ENCODE measurements at places on chromosomes 5 and 9.

DNA sequence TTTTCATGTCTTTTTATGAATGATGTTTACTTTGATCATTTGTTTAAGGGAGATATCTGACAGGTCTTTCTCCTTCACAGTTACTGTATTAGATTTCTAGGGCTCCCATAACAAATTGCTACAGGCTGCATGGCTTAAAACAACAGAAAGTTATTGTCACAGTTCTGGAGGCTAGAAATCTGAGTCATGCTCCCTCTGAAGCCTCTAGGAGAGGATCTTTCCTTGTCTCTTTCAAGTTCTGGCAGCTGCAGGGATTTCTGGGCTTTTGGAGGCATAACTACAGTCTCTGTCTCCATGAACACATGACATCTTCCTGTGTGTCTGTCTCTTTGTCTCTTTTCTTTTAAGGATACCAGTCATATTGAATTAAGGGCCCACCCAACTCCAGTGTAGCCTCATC is 557.3 kb upstream of the SEMA6A start:
- no peak for DNase-seq

DNA sequence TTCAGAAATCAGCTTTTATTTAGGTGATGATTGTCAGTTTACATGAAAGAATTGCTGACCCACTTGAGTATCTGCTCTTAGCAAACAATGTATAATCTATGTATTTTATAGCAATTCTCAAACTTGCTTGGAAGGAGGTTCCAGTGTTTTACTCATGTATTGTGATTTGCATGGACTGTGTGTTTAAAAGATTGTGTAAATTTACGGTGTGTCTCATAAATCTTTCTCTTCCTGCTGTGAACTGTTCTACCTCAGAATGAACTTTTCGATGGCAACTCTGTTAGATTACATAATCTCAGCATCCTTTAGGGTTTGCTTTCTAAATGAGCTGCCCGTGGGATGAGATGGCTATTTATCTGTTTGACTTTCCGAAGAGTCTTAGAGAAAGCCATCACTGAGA is 122.5 kb downstream of the MEF2C start:
- no peak for DNase-seq

GRCh38 chr5:173761178-173761513 is 127.0 kb upstream of the CPEB4 start:
- no peak for DNase-seq

DNA sequence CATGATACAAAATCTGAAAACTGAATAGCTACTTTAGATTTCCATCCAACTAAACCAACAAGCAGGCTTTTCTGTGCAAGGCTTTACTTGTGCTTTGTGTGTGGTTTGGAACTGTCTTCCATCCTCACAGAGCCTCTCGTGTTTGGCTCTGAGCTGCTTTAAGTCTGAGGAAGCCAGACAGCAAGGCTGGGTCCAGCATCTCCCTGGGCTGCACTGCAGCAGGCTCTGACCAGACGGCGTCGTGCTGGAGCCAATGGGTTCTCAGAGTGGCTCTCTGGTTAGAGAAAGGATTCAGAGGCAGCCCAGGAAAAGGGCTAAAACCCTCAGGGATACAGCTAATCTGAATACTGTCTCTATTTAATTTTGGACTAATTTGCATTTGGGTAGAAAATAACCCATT is 207.9 kb upstream of the EFNA5 start:
- DNase-seq = no peak

DNA sequence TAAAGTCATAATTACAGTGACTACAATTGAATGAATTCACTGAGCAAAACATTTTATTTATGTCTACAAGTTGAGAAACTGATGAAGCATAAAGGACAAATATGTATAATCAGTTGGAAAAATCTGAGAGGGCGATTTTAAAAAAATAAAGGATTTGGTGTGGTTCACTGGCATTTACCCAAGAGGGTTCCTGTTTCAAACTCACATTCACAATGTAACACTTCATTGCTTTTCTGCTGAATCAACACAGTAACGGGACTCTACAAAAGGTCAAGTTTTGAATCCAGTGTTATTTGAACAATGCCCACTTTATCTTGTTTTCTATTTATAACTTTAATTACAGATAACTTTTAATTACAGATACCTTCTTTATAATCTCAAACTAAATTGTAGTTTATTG is 138.6 kb downstream of the NUDT12 start:
- no peak for DNase-seq

DNA sequence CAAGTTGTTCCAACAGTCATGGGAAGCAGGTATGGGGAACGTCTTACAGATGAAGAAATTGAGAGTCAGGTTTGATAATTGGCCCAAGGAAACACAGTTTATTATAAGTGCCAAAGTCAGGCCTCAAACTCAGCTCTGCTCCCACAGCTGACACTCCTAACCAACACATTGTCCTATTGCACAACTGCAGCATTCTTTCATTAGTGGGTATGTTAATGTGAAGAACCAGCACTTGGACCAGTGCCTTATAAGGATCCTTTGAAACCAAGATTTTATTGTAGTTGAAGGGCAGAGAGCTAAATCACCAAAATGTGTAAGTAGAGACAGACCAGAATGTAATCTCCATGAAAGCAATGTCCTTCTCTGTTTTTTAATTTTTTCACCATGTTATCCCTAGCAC is 56.1 kb downstream of the GRIA1 start:
- DNase-seq = peak; percentile 44

- DNase-seq = peak; percentile 55
Measured at GRCh38 chr9:125183054-125183453, 6.5 kb downstream of the PPP6C start.

GRCh38 chr5:176497852-176498251 is 39.4 kb downstream of the RNF44 start:
- no peak for DNase-seq

DNA sequence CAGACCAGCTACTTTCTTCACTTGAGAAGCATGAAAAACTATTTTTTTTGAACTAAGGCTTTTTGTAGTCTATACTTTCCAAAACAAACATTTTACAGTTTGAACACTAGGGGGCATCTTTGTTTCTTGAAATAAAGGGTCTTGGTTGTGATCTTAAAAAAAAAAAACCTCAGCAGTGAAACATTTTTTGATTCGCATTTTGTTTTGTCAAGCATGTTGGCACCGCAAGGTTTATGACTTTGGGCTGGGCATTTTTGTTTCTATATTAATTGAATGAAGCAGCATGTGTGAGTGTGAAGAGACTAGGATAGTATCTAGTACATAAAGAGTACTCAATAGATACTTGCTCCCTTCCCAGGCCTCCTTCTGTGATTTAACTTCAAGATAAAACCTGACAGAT is 31.6 kb upstream of the ACOT12 start:
- DNase-seq = peak; percentile 66

DNA sequence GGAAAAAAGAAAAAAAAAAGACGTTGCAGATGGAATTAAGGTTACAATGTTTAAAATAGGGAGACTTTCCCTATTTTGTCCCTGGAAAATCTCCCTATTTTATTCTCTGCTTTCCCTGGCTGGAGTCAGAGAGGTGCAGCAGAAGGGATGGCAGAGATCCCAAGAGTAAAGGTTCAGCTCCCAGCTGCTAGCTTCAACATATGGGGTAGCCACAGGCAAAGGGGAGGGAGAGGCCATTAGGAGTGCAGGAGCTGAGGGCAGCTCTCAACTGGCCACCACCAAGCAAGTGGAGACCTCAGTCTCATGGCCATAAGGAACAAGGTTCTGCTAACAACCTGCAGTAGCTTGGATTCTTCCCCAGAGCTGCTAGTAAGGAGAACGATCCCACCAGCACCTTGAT is 367.0 kb upstream of the DAP start:
- DNase-seq = no peak

- DNase-seq = no peak
Measured at GRCh38 chr9:124121725-124122124, 110.2 kb downstream of the LHX2 start.

DNA sequence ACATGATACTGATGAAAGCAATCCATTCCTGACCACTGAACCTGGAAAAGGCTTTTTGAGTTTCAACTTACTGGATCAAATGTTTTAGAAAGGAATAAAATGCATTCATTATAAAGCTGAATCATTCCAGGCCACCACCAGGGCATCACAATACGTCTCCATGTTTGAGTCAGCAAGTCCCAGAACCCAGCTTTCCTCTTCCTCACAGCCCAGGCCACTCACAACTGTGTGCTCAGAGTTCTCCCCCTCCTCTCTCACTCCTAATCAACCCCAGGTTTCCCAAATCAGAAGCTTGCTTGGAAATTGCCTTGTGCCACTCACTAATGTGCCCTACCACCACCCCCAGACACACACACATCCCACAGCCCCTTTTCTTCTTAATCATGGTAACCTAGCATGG is 91.7 kb downstream of the GNA14 start:
- DNase-seq = no peak

- peak; percentile 36 for DNase-seq
Measured at GRCh38 chr9:2180704-2181103, 165.6 kb downstream of the SMARCA2 start.

DNA sequence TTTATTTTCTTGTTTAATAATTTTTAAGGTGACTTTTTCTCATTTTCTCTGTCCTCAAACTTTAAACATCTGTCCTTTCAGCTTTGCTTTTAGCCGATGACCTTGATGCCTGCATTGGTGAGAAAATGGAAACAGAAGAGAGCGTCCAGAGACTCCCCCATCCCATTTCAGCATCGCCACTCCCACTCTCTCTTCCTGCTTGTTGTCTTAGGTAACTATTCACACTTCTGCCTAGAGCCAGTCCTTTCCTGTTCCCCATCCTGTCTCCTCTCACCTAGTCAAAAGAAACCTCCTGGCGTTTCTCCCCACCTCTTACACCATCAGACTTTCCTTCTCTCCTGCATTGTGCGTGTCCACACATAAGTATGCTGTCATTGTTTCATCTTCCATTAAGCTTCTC is 124.6 kb downstream of the MAST4 start:
- DNase-seq = no peak

DNA sequence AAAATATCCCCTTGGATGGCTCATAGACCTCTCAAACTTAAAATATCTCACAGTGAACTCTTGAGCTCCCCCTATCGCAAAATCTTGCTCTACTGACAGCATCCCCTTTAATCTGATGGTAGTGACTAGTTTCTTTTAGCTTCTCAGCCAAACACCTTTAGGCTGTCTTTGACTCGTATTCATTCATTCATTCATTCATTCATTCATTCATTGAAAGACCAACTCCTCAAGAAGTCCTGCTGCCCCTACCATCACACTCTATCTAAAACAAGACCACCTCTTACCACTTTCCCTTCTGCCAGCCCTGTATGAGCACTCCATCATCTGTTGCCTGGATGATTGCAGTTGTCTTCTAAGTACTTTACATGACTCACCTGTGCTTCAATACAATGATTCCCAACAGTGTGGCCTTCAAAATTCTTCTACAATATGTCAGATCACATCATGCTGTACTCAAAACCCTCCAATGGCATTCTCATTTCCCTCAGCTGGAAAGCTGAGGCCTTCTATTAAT is 46.8 kb downstream of the ITGA2 start:
- DNase-seq = peak; percentile 35

DNA sequence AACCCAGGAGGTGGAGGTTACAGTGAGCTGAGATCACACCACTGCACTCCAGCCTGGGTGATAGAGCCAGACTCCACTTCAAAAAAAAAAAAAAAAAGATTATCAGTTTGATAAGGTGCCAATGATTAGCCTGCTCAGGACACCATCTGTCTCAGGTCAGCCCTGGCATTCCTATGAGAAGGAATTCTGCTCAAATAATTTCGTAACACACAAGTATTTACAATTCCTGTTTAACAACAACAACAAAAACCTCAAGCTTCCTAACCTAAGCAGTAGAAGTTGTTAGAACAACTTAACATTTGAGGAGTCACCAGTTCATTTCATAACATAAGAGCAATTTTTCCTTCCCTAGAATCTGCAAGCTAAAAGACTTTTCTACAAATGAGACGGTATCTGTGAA is 85.0 kb downstream of the LHFPL2 start:
- no peak for DNase-seq

- no peak for DNase-seq
Measured at GRCh38 chr9:70065572-70065971, 21.9 kb downstream of the MAMDC2 start.

DNA sequence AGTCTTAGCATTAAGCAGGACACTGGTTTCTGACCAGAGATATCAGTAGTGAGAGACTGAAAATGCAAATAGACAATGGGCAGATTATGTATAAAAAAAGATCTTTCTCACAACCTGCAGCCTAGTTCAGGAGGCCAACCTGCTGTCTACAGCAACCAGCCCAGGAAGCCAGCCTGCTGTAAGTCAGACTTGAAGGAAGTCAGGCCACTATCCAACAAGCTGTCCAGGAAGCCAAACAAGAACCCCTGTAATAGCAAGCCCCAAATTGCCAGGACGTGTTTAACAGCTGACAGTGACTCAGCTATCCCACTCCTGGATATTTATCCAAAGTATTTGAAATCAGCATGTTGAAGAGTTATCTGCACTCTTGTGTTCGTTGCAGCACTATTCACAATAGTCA is 121.8 kb upstream of the SPIN1 start:
- no peak for DNase-seq

GRCh38 chr5:87394411-87395165 is 18.1 kb downstream of the CCNH start:
- DNase-seq = peak; percentile 85

- no peak for DNase-seq
Measured at GRCh38 chr5:36334315-36334714, 32.6 kb upstream of the RANBP3L start.

DNA sequence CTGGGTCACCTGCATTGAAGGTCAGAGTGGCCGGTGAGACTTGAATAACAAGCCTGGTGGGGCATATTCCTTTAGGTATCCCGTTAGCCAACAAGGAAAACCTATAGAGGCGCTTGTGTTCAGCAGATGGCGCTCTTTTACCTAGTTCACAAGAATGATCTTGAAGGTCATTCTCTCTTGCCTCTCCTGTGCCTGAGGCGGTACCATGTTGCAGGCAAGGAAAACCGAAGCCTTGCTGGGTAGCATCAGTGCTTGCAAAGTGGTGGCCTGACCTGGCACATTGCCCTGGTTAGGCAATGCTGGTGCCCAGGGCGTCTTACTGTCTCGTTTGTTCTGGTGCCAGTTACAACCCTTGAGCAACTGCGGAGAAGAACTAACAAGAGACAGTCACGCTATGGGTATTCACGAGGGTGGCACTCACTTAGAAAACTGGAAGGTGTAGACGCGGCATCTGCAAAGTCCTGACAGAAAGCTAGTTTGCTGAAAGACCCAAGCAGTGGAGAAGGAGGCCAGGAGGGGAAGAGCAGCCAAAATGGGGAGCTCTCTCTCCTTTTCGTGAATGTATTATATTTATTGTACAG is 56.7 kb downstream of the AOPEP start:
- DNase-seq = peak; percentile 91

DNA sequence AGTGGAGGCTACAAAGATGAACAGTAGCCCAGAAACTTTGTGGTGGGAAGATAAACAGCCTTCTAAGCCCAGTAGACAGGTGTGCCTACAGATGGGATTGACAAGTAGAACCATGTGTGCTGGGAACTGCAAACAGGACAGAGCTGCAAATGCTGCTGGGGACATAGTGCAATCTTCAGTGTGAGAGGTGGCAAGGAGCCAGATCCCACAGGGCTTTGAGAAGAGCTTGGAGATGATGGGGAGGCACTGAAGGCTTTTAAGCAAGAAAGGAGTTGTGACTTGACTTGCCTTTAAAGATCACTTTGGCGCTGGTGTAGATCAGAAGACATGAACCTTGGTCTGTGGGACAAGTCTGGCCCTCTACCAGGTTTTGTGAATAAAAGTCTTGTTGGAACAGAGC is 675.2 kb downstream of the ACTL7B start:
- DNase-seq = peak; percentile 18
